ELF-1 (cell line): ENCODE measurements at places on chromosomes 6 and 20.

DNA sequence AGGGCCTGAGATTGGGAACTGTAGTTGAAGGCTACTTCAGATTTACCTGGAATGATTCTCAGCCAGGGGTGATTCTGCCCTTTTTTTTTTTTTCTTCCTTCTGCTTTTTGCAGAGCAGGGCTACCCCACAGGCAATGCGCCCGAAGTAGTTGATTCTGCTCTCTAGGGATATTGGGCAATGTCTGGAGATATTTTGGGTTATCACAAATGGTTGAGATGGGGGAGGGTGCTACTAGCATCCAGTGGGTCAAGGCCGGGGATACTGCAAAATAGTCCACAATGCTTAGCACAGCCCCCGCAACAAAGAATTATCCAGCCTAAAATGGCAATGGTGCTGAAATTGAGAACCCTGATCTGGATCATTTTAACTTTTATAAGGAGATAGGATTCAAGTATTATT, 71.2 kb upstream of the ZMYND8 start:
- no peak for DNase-seq

DNA sequence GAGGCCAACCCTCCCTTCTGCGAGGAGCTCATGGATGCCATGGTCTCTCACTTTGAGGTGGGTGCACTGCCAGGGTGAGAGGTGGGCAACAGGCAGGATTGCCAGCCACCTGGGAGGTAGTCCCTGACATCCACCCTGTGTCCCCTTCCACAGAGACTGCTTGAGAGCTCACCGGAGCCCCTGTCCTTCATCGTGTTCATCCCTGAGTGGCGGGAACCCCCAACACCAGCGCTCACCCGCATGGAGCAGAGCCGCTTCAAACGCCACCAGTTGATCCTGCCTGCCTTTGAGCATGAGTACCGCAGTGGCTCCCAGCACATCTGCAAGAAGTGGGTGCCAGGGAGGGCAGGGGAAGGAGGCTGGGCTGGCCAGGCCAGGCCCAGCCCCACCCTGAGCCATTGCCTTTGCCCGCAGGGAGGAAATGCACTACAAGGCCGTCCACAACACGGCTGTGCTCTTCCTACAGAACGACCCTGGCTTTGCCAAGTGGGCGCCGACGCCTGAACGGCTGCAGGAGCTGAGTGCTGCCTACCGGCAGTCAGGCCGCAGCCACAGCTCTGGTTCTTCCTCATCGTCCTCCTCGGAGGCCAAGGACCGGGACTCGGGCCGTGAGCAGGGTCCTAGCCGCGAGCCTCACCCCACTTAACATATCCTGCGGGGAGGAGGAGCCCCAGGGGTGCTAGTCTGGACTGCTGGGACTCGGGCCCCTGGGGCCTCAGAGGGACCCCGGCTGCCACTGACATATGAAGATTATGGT, 12.8 kb downstream of the PCIF1 start:
- no peak for DNase-seq

DNA sequence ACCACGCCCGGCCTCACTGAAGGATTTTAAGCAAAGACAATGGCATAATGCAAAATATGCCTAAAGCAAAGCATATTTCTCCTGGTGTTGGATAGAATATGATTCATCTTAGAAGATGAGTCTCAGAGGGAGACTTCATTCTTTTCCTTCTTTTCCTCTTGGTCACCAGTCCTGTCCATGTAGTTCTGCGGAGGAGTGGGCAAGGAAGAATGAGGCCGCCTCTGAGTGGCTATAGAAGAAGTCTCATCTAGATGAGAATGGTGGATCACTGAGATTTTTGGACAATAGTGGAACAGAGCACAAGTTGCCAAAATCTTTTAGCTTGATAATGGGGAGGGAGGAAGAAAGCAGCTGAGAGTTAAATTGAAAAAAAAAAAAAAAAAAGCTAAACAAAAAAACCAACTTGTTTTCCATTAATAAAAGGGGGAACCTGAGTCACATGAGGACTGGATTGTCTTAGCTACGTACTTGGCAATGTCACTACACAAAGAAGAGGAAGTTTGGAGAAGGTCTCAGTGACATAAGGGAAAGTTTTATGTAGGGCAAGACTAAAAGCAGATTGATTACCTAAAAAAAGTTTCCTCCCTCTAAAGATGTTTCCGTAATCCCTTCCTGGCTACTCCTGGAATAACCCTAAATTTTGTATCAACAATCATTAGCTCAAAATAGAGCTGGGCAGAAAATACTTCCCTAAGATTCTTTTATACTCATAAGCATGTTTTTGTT, 6.0 kb downstream of the CD83 start:
- no peak for DNase-seq

- DNase-seq: no peak
These were observed 92.8 kb upstream of the FAM184A start for GRCh38 chr6:119171088-119171841.

GRCh38 chr20:63402860-63403220, 41.7 kb upstream of the CHRNA4 start:
- no peak for DNase-seq
